Kidney (tissue), 22 donors: ENCODE measurements at places on chromosomes 3 and 15.

- DNase-seq, result no peak
These were observed 198.3 kb upstream of the GOLGA6L4 start for GRCh38 chr15:84037301-84037700.

DNA sequence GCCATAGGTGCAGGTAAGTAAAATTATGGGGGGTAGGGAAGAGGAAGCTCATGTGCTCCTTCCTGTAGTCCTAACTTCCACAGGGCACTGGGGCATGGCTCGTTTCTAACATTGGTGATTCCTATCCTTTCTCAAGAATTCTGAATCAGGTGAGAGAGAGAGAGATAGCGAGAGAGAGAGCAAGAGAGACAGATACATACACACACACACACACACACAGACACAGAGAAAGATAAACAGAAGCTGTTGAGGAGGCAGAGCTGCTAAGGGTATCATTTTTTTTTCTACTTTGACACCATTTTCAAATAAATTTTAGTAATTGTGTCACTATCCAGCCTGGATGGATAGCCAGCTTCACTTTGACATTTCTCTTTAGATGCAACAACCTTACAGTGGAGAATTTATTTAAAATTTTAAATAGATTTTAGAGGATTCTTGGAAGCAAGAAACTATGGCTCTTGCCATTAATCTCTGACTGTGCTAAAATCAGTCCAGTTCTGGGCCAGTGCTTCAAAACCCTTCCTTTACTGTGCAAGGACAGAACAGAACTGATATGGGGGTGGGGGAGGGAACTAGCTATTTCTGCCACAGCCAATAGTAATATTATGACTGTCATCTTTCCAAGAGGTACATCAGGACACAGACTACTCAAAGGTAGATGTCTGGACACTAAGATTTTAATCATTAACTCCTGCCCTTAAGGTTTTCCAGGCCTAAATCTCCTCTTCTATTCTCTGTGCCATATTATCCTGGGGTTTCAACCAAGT, 14.6 kb upstream of the RAMAC start:
- DNase-seq, result no peak

GRCh38 chr3:99659951-99660350, 21.6 kb downstream of the COL8A1 start:
- DNase-seq, result no peak

- DNase-seq, result peak; percentile 10
These were observed 2.6 kb upstream of the XYLB start for GRCh38 chr3:38343797-38344594.

DNA sequence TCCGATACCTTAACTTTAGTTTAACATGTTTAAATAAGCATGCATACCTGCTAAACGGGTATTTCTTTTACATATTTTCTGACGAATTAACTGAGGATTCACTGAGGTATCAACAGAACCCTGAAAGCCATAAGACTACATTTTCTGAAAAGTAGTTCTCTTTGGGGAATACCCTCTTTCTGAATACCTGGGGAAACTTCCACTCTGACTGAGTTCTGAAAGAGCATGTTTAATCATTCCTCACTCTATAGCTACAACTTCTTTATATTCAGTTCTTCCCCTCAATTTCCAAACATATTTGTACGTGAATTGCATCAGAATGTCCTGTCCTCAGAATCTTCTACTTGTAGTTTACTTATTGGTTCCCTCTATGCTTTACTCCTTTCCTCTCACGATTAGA, 403.0 kb downstream of the ROBO1 start:
- no peak for DNase-seq

DNA sequence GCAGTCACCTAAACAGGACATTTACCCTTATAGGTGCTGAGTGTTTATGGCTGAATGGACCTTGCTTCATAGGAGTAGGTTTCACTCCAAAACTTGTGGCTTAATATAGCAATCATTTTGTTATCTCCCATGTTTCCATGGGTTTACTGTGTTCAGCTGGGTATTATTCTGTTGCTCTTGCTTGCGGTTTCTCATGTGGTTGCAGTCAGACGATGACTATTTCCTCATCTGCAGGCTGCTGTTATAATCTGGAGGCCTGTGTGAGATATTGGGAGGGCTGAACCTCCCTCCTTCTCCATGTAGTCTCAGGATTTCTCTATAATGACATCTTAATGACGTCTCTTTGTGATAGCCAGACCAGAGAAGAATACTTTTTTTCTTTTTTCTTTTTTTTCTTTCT, 98.1 kb downstream of the ZPLD1 start:
- no peak for DNase-seq

- no peak for DNase-seq
These were observed 24.3 kb upstream of the MASP1 start for GRCh38 chr3:187315872-187316271.

- DNase-seq, result no peak
These were observed 45.9 kb downstream of the IQCH start for GRCh38 chr15:67300266-67301025.

GRCh38 chr3:10708216-10708893, 107.7 kb upstream of the SLC6A11 start:
- DNase-seq, result no peak
